Esophagus mucosa (tissue), 1 donor: ENCODE measurements at places on chromosomes 12 and 14.

- no peak for ATAC-seq
Observed at GRCh38 chr14:24115422-24116127, 826 bp upstream of the NRL start.

DNA sequence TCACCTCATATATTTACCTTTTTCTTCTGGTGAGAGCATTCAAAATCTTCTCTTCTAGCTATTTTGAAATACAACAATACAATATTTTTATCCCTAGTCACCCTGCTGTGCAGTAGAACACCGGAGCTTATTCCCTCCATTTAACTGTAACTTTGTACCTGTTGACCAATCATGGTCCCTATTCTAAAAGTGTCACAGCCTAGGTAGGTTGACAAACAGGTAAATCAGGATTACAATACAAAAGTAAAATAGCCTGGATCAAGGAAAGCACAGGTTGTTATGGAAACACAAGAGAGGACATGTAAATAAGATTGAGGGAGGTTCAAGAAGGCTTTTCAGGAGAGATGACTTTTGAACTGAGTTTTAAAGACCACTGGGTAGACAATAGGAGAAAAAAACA lies 670.9 kb downstream of the DIO2 start:
- peak; percentile 95 for ATAC-seq

GRCh38 chr12:130249376-130249775 lies 87.1 kb downstream of the FZD10 start:
- ATAC-seq, result no peak

- ATAC-seq, result no peak
Observed at GRCh38 chr14:97788364-97788763, 991.2 kb downstream of the VRK1 start.

- peak; percentile 80 for ATAC-seq
Observed at GRCh38 chr14:92726135-92726932, 22.1 kb downstream of the LGMN start.

- no peak for ATAC-seq
Observed at GRCh38 chr12:65099182-65099581, 21.9 kb downstream of the WIF1 start.

GRCh38 chr12:6140651-6141447 lies 16.4 kb upstream of the VWF start:
- ATAC-seq, result no peak
